Smooth muscle cell of bladder (primary cell): ENCODE measurements at places on chromosomes 4 and X. TPM values are rescaled to one million over a fixed set of nuclear protein-coding genes. Genes with fewer than 3 reads are reported as not detected.

FHIP1A gene
- 0.43 and 1.2 TPM in 2 replicates for total RNA-seq

DGAT2L6 gene
- not detected in 2 replicates for total RNA-seq

CHIC1 gene
- total RNA-seq, result 7.2 and 7.5 TPM in 2 replicates

FAM133A gene
- total RNA-seq, result under 0.01 TPM in 2 replicates

DCAF12L1 gene
- not detected in 2 replicates for total RNA-seq

PRDM5 gene
- total RNA-seq, result 17.7 and 19.3 TPM in 2 replicates

VEGFC gene
- 19.3 and 24.1 TPM in 2 replicates for total RNA-seq

PTPN13 gene
- 37.3 and 58.6 TPM in 2 replicates for total RNA-seq

CPE gene
- 1.3 and 3.5 TPM in 2 replicates for total RNA-seq
